Camera-type eye (tissue), 1 donor: ENCODE measurements at places on chromosomes 3 and 15. TPM values are rescaled to one million over a fixed set of nuclear protein-coding genes. Genes with fewer than 3 reads are reported as not detected.

Gene NR2E3
- 218 TPM for total RNA-seq

Gene DYNC1LI1
- 75.0 TPM for total RNA-seq

Gene THPO
- total RNA-seq: not detected

Gene TMEM207
- not detected for total RNA-seq

Gene RBSN
- 60.1 TPM for total RNA-seq

Gene CLEC3B
- total RNA-seq: 109 TPM

Gene FGF12
- total RNA-seq: 13.0 TPM

Gene HCN4
- 2.2 TPM for total RNA-seq

Gene LRRC31
- total RNA-seq: not detected

Gene SCN10A
- total RNA-seq: not detected

Gene STOML1
- total RNA-seq: 18.9 TPM

Gene MUC20
- 15.7 TPM for total RNA-seq

Gene CRBN
- total RNA-seq: 219 TPM

Gene TMEM87A
- 90.9 TPM for total RNA-seq

Gene ADAMTS17
- total RNA-seq: 24.5 TPM

Gene MAGEL2
- total RNA-seq: 6.7 TPM

Gene NCKIPSD
- 17.0 TPM for total RNA-seq

Gene NRG4
- 2.3 TPM for total RNA-seq

Gene MYL3
- 11.8 TPM for total RNA-seq

Gene AP4E1
- 17.4 TPM for total RNA-seq

Gene MESP1
- 1.2 TPM for total RNA-seq

Gene CD86
- total RNA-seq: 4.0 TPM

Gene GOLGA6L4
- total RNA-seq: 3.5 TPM

Gene PROS1
- 43.0 TPM for total RNA-seq

Gene ZBBX
- total RNA-seq: 2.3 TPM

Gene FXR1
- total RNA-seq: 290 TPM

Gene CCDC191
- 11.7 TPM for total RNA-seq

Gene NTRK3
- total RNA-seq: 14.6 TPM

Gene SPSB4
- 13.7 TPM for total RNA-seq

Gene SLC24A5
- 22.1 TPM for total RNA-seq
